GF-D8 (cell line): ENCODE measurements at places on chromosomes 2 and 18.

- no peak for DNase-seq
These were observed 30.9 kb downstream of the MREG start for GRCh38 chr2:215982465-215982875.

GRCh38 chr2:115248066-115248465, 805.6 kb downstream of the DPP10 start:
- no peak for DNase-seq

GRCh38 chr2:58629545-58630119, 388.5 kb upstream of the FANCL start:
- DNase-seq: no peak

GRCh38 chr2:232839411-232840079, 30.5 kb upstream of the SNORC start:
- peak; percentile 92 for DNase-seq

DNA sequence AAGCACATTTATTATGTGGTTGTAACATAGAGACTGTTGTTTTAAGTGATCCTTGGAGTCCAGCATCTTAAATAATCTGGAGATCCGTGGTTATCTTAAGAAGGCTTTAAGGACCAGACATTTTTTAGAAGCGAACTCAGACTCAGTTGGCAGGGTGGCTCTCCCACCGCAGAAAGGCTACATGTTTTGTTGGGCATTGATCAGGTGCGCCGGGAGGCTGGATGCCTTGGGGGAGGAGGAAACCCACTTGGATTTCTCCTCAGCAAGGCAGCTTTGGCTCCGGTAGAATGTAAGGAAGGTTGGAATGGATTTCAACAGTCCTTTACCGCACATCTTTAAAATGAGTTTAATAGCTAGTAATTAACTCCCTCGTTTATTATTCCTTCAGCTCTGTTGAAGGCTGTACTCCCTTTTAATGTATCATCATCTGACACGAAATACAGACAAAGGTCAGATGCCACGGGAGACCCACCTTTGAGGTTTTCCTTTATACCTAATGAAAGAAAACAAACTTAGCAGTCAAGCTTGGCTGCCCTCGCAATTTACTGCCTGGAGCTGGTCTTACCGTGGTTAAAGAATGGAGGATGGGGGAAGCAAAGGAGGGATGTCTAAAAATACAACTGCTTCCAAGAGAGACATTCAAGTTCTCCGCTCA, 1.2 kb downstream of the TMEM200C start:
- no peak for DNase-seq

DNA sequence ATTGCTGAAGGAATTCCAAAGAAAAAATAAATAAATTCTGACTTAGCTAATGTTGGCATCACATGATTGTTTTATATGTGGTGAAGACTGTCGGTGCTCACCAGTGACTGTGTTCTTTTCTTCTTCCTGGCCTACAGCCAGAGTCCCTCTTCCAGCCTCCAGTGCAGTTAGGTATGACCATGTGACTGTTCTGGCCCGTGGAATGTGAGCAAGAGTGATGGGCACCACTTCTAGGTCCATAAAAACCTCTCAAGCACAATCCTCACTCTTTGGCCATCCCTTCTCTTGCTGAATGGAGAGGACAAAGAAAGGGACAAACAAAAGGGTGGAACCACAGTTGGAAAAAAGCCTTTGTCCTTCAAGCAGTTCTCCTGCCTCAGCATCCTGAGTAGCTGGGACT, 39.0 kb upstream of the BMPR2 start:
- no peak for DNase-seq

GRCh38 chr2:181957668-181958067, 28.0 kb upstream of the PPP1R1C start:
- no peak for DNase-seq

GRCh38 chr18:13548106-13548819, 178.1 kb downstream of the FAM210A start:
- no peak for DNase-seq

- no peak for DNase-seq
These were observed 144.9 kb downstream of the TNS1 start for GRCh38 chr2:217857624-217858506.

GRCh38 chr2:75353131-75353530, 153.8 kb upstream of the TACR1 start:
- no peak for DNase-seq

GRCh38 chr2:180169474-180169873, 162.4 kb upstream of the CWC22 start:
- DNase-seq: no peak

- no peak for DNase-seq
These were observed 194.4 kb downstream of the TMX3 start for GRCh38 chr18:68520406-68521075.

DNA sequence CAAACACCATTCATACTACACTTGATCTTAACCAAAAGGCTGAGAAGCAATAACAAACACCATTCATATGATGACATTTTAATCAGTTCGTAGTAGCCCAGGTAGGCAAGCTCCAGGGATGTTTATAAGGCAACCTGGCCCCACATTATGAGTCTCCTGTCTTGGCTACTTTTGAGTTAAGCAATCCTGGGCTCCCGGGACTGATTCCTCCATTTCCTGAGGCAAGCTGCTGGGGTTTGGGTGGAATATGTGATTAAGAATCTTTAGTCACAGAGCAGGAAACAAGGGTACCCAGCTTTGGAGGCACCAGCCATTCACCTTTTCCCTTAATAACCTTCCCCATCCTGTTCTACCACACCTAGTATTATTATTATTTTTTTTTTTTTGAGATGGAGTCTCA, 24.5 kb upstream of the SPRED2 start:
- no peak for DNase-seq

- no peak for DNase-seq
These were observed 7.4 kb downstream of the MRPL30 start for GRCh38 chr2:99188357-99188756.

GRCh38 chr2:55088400-55088799, 38.1 kb upstream of the RTN4 start:
- no peak for DNase-seq

GRCh38 chr2:54164106-54164505, 48.7 kb downstream of the ACYP2 start:
- DNase-seq: no peak

DNA sequence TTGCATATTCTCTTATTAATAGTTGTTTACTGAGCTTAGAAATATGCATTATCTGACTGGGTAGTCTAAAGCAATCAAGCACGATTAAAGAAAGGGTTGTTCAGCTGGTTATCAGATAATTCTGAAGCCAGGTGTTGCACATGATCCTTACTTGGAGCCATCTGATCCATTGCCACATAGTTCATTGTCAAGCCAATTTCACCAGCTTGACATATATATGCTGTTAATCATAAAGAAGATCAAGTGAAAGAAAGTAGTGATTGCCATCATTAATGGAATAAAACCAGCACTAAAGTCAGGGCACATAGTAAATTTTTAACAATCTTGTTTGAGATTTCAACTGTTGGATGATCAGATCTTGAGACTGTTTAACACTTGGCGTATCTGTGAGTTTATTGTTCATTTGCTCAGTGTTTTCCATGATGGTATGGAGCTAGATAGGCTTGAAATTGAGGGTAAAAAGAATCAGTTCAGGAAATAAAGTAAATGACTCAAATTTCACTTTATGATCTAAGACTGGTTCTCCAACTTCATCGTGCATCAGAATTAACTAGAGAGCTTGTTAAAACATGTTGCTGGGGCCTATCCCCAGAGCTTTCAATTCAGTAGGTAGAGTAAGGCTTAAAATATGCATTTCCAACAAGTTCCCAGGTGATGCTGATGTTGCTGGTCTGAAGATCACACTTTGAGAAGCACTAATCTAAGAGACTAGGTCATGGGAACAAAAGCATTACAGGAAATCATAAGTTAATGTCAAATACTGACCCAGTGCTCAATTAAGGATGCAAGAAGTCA, 539.6 kb downstream of the SATB2 start:
- no peak for DNase-seq

DNA sequence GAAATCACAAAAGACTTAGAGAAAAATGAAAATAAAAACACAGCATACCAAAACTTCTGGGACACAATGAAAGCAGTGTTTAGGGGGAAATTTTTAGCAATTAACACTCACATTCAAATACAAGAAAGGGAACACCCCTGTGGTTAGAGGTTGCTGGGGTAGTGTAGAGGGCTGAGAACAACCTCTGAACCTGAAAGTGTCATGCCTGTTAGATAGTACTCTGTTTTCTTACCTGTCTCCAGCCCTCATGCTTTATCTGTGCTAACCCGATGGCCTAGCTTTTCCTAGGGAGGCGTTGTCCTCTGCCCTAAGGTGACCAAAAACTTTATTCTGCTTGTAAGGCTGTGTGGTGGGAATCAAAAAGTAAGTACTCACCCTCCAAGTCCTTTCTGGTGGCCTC, 122.6 kb upstream of the OTX1 start:
- DNase-seq: peak; percentile 15
